ENCODE measurements at places on chromosomes 1 and 21. TPM values are rescaled to one million over a fixed set of nuclear protein-coding genes. Genes with fewer than 3 reads are reported as not detected.

DNA sequence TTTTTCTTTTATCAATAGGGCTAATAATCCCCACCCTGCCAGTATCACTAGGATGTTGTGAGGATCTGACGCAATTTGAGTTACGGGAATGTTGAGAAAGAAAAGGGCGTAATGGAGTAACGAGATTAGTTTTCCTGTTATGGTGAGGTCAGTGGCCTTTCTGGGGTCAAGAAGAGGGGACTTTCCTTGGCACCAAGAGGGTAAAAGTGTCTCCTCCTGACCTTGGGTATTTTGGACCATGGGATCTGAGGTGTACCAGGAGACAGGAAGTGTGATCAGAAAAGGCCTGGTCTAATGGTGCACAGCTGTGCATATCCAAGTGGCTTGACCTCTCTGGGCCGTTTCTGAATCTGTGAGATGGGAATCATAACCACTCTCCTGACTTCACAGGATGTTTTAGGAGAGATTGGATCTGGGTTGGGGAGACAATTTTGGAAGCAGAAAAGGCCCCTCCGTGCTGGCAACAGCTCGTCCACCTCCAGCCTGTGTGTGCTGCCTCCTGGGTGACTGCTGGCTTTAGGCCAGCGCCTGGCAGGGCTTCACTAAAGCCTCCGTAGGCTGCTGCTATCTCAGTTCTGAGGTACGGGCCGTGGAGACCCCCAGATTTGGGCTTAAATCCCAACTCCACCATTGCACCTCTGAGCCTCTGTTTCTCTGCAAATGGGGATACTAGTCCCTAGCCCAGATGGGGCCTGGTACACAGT is 37.1 kb downstream of the ALPL start:
- DNase-seq, result no peak

- DNase-seq, result no peak
These were observed 189.8 kb downstream of the DNAH14 start for GRCh38 chr1:225119307-225119706.

GRCh38 chr21:41752231-41752681 is 14.6 kb downstream of the RIPK4 start:
- no peak for DNase-seq

GRCh38 chr1:191912517-191912916 is 245.7 kb upstream of the RGS18 start:
- no peak for DNase-seq

DNA sequence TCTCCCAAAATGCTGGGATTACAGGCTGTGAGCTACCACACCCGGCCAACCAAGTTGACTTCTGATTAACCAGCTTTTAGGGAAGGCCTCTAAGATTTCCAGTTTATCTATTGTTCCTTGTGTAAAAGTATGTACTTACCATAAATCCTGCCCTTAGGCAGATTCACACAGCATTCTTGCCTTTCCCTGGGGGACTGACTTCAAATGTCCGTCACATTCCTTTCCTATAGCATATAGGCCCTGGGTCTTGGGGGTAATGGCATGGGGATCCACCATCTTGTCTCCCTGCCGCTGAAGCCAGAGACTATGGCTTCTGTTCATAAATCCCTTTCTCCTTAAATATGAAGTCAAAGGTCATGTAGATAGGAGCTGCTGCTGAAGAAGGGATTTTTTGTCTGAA is 872 bp upstream of the PINK1 start:
- no peak for DNase-seq

- no peak for DNase-seq
These were observed 209.0 kb downstream of the LTN1 start for GRCh38 chr21:28783641-28784185.

DNA sequence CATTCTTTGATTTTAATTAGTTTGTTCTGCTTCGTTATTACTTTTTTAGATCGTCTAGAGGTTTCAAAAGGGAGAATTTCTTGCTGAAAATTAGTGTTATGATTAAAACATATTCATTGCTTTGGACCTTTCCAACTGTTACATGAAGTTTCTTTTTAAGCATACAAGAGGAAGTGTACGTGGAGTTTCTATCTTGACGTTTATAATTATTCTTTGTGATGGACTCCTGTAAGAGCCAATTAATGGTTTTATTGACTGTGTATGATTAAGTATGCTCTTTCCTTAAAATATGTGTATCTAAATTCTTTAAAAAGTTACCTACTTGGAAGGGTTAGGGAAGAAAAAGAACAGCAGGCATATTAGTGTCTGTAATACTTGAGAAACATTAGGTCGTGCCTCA is 37.8 kb downstream of the SPEN start:
- DNase-seq, result no peak

DNA sequence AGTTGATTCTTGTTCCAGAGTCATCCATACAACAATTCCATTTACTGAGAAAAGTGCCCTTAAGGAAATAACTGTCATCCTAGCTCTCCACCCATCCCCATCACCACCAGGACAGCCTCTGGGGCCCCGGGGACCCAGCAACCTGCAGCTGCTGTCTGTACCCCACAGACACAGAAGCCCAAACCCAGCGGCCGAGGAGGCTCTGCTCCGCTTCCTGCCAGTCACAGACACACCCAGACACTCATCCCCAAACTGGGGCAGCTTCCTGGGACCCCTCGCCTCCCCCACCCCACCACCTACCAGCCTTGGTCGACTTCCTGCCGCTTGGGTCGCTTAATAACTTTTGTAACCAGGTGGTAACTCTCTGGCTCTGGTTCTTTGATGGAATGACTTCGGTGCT is 121.6 kb upstream of the SLC25A33 start:
- no peak for DNase-seq

- DNase-seq, result no peak
These were observed 18.0 kb upstream of the ACTRT2 start for GRCh38 chr1:3003039-3003940.

LDLRAD1 gene
- not detected for total RNA-seq

DNA sequence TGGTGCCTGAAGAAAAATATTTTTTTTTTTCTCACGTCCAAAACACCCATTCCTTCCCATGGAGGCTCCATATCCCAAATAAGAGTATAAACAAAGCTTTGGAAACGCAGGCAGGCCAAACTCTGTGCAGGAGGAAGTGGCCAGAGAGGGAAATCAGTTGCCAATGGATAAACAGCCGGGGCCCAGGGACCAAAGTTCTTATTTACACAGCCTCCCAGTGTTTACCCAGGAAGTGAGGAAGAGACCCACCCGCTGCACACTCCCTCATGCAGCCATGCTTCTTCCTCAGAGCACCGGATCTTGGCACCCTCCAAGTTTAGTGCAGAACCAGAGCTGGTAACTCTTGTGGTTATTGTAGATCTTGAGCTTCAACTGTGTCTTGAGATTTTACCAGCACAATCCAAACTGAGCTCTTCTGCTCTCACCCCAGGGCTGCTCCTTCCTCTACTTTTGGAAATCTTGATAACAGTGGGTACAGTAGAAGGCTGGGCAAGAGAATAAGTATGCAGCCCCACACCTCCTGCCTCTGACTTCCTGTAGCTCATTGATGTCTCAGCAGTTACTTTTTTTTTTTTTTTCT is 14.2 kb downstream of the MARCKSL1 start:
- DNase-seq, result no peak

Data from ovary (tissue), 10 donors.